ENCODE measurements at places on chromosomes 1 and 21.

DNA sequence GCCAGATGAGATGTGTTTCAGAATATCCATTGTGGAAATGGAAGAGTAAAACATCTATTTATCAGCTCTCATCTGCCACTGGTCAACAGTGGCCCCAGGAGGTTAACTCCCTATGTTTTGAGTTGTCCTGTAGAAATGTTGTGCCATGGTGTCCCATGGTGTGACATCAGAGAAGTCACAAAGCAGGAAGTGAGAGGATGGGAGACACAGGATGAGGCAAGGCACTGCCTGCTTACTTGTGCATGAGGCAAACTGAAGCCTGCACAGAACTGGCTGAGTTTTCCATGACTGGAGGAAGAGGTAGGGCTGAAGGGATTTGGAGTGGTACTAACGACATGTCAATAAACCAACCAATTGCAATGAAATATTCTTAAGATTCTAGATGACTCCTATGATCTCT, 131.5 kb upstream of the ZNF644 start:
- no peak for DNase-seq

DNA sequence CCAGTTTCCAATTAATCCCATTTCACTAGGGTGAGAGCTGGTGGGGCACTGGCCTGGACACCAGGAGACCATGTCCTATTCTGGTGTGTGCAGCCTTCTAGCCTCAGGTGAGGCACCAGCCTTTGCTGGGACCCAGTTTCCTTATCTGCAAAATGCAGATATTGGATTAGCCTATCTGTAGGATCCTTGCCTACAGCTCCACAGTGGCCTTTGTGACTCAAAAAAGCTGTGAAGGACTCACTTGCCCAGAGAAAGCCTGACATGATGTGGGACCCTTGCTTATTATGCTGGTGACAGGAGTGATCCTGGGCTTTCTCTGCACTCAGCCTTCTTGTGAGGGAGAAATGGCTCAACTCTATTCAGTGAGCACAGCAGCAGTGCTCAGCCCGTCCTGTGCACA, 32.3 kb downstream of the TENT5C start:
- no peak for DNase-seq

DNA sequence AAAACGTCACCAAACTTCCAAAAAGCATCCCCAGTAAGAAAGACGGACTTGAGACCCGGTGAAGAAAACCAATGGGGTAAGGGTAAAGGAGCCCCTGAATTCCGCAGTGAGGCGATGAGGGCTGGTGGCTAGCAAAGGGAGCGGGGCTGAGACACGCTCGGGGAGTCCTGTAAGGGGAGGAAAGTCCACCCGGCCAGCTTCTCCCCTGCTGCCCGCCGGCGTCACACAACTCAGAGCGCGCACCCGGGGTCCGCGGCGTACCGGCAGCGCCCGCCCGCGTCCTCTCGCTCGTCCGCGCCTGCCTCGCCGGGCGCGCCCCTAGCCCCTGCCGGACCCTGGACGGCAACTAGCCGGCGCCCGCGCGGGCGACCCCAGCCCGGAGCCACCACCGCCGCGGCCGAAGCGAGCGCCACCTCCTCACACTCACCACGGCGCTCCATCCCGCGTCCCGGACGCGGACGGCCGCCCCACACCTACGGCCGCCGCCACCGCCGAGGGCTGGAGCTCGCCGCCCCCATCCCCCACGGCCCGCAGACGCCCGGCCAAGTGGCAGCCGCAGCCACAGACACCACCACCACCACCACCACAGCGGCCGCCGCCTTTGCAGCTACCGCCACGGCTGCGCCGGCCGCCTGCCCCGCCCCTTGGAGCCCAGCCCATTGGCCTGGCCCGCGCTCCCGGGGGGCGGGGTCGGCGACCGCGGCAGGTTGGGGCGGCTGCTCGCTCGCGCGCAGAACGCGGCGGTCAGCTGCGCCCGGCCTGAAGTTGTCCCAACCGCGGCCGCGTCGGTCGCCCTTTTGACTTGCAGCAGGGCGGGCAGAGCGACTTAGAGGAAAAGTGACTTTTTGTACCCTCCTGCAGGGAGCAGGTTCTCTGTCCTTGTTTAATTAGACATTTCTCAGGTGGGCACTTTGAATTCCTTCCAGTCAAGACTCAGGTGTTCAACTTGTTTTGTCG, 10.0 kb upstream of the ARHGAP29 start:
- no peak for DNase-seq

DNA sequence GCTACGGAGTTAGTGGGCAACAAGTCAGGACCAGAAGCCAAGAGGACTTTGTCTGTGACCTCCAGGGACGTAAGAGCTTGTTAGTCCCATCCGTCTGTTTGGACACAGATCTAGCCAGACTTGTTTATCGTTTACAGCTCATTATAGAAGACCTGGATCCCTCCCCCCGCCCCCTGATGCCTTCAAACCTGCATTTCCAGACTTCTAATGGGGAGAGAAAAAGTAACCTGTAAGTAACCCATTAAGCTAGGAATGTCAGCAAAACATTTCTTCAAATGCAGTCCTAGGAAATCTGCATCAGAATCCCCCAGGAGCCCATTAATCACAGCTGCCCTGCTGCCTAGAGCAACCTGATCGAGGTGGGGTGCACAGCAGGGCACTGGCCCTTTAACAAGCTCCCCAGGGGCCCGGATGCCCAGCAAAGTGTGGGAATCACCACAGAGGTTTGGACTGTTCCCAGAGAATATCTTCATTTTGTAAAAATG, 1.4 kb upstream of the MAD2L2 start:
- DNase-seq: no peak

GRCh38 chr1:220386494-220387195, 114.4 kb upstream of the RAB3GAP2 start:
- no peak for DNase-seq

DNA sequence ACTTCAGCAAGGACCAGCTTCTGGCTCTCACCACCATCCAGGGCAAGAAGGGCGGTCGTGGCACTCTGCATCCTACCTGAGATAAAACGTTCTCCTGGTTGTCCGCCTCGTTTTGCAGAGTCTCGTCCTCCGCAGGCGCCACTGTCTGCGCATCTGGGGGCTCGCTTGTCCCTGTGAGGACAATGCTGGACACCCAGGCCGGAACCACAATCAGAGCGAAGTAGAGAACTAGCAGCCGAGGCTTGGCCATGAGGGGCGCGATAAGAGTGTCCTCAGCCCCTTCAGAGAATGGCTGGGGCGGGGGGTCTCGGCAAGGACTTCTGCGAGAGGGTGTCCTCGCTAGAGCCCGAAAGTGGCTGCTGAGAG, 505 bp downstream of the OLFML2B start:
- DNase-seq: no peak

DNA sequence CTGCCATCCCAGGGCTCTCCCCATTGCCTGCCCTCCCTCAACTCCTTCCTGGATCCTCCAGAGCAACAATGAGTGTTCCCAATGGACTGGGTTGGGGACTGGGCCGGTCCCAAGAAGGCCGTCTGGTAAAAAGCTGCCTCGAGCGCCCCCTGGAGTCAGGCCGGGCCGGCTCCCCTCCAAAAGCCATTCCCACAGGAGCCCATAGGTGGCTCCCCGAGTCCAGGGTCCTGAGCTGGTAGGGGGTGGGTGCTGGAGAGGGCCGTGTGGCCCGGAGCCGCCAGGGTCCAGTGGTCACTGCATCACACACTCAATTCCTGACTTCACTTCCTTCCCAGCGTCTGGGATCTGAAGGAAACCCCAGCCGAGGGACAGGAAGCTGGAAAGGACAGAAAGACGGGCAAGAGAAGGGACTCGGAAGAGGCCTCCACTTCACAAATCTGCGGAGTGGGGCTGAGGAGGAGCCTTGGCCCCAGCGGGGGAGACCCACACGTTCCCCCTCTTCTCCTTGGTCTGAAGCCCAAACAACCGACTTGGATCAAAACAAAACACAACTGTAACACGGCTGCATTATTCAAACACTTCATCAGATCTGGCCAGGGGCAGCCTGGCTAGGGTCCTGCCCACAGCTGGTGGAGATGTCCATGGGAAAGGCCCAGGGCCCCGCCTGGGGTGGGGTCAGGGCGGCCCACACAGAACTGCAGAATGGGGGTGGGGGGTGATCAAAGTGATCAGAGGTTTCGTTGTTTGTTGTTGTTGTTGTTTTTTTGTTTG, 10.9 kb upstream of the ALDH4A1 start:
- no peak for DNase-seq

GRCh38 chr1:221747839-221748238, 6.0 kb upstream of the DUSP10 start:
- DNase-seq: no peak

DNA sequence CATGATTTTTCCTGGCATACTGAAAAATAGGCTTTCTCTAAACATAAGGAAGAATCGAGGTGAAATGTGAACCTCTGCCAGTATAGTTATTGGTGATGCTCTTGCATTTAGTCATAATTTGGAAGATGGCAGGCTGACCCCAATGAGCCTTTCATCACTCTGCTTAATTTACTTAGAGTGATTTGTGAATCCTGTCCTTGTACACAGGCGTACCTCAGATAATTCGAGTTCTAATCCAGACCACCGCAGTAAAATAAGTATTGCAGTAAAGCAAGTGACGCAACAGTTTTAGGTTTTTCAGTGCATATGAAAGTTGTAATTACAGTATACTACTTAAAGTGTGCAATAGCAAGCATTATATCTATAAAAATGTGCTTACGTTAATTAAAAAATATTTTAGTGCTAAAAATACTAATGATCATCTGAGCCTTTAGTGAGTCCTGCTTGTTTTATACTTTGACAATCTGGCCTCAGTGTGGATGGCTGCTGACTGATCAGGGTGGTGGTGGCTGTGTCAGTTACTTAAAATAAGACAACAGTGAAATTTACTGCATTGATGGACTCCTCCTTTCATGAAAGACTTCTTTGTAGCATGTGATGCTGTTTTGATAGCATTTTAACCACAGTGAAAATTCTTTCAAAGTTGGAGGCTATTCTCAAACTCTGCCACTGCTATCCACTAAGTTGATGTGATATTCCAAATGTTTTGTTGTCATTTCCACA, 1.7 kb downstream of the PKNOX1 start:
- DNase-seq: no peak

- DNase-seq: no peak
These were observed 15.9 kb downstream of the BMP8A start for GRCh38 chr1:39507230-39507928.

DNA sequence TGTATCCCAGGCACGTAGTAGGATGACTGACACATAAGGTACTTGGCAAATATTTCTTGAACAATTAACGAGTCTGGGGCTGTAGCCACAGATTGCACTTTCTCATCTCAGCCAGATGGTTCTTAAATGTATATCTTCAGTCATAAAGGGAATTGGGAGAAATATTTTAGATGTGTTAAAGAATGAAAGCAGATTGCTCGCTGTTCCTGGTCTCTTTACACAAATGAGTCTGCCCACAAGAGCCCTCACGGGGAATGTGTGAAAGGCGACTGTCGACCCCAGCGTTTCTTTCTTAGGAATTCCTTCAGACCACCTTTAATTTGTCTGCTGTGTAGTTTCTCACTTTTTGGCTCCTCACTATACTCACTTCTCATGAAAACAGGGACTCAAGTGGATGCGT, 725 bp downstream of the MT1HL1 start:
- DNase-seq: no peak

DNA sequence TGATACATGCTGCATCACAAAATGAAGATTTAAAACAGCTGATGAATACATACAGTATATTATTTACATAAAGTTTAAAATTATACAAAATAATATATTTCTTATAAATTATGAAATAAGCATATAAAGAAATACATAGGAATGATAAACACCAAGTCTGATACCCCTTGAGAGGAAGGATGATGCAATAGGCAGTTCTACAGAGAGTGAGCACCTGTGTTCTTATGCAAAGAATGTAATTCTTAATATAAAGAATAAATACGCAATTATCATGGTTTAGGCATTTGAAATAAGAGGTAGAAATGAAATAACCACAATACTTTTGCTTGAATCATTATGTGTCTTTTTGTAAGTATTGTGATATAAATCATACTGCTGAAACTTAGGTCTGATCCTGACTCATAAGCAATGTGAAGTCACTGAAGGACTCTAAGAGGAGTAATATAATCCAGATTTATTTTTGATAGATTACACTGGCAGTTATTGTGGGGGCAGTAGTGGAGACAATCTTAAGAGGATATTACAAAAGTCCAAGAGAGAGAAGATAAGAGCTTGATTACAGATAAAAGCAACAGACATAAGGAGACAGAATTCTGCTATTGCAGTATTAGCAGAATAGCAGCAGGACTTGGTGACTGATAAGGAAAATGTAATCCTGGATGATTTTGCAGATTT, 39.0 kb downstream of the TTLL7 start:
- DNase-seq: no peak

DNA sequence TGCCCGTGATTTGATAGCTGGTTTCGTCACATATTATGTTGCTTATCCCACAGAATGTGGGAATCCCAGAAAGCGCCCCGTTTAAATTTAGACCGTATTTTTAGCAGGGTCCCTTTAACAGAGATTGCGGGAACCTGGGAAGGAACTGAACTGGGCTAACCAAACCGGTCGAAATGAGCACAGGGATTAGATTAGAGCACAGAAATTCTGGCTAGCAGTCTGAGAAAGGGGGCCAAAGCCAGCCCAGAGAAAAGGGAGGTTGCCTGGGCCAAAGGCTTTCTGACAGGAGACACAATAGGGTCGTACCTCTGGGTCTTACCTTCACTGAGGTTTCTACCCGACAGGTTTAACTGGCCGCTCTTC, 327 bp downstream of the LRRC40 start:
- no peak for DNase-seq

DNA sequence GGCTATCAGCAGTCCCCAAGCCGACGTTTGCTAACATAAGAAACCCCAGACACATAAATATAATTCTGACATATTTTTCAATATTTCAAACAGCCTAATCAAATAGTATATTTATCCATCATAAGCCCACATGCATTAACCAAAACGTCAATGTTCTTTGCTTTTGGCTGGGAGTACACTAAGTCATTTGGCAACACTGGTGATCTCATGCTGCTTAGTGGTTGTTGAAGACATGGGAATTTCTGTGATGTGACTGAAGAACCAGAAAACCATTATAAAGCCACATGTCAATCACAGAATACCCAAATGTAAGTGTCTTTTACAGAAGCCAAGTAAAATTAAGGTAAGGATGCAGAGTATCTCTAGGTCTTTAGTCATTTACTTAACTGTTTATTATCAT, 57.6 kb downstream of the PLPPR5 start:
- DNase-seq: no peak

DNA sequence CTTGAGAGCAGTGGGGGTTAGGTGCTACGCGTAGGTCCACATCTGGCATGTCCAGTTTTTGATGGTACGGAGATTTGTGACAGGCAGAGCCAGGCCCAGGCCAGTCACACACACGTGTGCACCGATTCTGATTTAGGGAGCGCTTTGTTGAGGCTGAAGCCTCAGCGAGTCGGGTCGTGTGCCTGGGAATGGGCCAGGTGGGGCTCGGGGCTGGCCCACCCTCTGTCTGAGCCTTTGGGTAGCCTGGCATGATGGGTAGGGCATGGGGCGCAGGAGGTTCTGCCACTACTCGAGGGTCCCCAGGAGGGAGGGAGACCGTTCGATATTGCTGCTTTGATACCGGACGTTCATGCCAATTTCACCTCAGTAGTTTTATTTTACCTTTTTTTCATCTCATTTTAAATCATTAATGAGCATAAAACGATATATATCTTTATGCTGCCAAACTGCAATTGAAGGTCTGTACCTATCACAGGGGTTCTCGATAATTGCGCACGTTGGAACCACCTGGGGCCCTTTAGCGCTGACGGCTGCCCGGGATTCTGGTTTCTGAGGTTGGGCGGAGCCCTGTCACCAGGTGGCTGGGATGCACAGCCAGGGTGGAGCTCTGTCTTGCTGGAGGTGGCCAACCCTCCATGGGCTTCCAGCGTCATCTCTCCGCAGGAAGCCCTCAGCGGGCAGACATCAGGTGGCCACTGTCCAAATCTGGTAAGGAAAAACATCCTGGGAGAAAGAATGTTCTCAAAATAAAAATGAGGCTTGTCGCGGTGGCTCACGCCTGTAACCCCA, 71.9 kb downstream of the SCCPDH start:
- DNase-seq: no peak

All from cortex of kidney (tissue), 1 donor.